ENCODE measurements at places on chromosomes 5 and 9. TPM values are rescaled to one million over a fixed set of nuclear protein-coding genes. Genes with fewer than 3 reads are reported as not detected.

PCDHB2 gene
- 0.29 TPM for total RNA-seq

ENTREP1 gene
- 0.14 TPM for total RNA-seq

TAL2 gene
- total RNA-seq = not detected

CD72 gene
- 0.66 TPM for total RNA-seq

SLC46A2 gene
- total RNA-seq = not detected

PCSK1 gene
- under 0.01 TPM for total RNA-seq

GAS1 gene
- total RNA-seq = 10.3 TPM

CTSV gene
- 0.44 TPM for total RNA-seq

FOXD4L4 gene
- 0.14 TPM for total RNA-seq

DBH gene
- not detected for total RNA-seq

PDE4D gene
- total RNA-seq = 26.2 TPM
